Dermis blood vessel endothelial cell (primary cell): ENCODE measurements at places on chromosomes 6 and 20.

- DNase-seq = no peak
Observed at GRCh38 chr6:25449774-25450173, 170.6 kb downstream of the CARMIL1 start.

GRCh38 chr20:61895016-61895415 lies 170.7 kb downstream of the TAF4 start:
- no peak for DNase-seq

GRCh38 chr20:20017844-20018185 lies 653 bp downstream of the NAA20 start:
- peak; percentile 30 for DNase-seq

DNA sequence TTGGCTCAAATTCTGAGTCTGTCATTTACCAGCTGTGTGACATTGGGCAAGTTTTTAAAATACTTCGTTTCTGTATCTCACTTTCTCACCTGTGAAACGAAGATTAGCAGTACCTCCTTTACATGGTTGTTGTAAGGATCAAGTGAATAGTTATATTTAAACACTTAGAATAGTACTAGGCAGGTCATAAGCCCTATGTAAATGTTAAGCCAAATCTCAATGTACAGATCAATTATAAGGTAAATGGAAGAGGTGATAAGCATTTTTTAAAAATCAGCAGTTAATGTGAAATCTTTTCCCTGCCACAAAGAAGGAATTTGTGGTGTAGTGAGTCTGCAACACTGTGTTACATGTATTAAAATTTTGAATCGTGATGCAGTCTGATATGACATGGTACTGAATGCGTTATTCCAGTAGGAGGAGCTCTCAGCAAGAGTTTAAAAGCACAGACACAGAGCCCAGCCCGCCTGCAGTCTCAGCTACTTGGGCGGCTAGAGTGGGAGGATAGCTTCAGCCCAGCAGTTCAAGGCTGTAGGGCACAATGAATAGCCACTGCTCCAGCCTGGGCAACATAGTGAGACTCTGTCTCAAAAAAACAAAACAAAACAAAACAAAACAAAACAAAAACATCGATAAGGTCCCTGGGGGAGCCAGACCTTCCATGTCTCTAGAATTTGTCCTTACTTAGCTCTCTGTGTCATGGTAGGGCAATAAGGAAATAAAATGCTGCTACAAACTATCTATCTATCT lies 46.0 kb downstream of the GTF2H5 start:
- peak; percentile 90 for DNase-seq

DNA sequence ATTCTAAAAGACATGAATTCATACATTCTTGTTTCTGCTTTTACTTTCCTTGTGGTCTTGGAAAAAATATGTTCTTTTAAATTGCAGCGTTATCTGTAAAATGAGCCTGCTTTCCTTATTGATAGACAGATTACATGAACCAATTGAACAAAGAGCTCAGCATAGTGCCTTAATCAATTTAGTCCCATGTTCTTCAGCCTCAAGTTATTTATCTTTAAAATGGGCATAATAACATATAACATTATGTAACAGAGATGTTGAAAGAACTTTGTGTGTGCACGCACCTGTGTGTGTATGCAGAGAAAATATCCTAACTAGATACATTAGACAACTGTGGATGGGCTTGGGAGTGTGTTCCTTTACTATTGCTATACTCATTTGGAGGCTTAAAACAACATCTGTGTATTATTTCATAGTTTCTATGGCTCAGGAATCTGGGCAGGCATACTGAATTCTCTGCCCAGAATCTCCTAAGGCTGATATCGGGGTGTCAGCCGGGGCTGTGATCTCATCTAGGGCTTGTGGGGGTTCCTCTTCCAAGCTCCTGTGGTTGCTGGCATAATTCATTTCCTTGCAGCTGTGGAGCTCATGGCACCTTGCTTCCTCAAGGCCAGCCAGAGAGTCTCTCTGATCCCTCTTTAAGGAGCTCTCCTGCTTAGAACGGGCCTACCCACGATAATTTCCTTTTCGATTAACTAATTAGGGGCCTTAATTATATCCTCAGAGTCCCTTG lies 194.1 kb downstream of the ARID1B start:
- no peak for DNase-seq

DNA sequence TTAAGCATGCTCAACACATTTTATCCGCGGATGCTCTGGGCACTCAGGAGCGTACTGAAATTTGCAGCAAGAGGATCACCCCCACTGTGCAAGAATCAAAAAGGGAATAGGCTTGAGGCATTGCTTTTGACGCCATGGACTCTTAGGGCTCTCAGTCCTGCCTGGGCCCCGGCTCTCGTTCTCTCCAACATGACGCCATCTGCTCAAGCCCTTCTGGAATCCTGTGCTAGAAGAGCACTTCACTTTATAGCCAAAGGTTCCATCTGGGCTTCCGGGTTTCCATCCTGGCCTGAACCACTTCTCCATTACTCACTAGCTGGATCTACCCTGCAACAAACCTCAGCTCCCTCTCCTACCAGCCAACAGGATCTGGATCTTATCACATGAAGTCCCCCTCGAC lies 105.3 kb downstream of the FOXF2 start:
- DNase-seq = no peak

DNA sequence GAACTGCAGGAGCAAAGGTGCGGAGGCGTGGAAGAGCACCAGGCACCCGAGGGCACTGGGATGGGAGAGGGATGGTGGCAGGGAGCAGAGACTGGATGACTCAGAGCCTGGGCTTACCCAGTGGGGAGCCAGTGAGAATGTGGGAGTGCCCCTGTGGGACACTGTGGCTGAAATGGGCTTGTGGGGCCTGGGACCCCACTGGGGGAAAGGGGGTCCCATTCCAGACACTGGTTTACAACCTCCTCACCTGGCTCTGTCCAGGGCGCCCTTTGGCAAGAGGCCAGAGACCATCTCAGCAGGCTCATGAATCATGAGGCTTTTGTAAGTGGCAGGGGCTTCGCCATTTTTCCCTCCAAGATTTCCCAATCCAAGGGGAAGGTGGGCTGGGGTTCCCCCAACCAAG lies 124.0 kb upstream of the MAFB start:
- no peak for DNase-seq

- DNase-seq = no peak
Observed at GRCh38 chr6:12261502-12261901, 28.7 kb upstream of the EDN1 start.

DNA sequence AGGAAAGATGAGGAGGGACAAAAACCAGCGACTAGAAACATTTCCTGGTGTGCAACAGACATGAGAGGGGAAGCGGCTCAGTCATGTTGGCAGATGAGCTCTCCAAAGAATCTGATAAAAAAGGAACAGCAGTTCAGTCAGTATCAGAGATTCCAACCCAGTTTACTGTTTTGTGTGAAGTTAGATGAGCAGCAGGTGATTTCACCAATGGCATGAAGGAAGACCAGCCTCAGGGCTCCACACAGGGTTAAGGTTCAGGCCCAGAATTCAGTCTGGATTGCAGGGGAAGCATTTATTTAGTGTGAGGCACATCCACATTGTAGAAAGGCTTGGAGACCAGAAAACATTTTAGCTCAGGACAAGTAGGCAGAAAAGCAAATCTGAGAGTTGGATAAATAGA lies 317.8 kb downstream of the C6orf118 start:
- no peak for DNase-seq

- no peak for DNase-seq
Observed at GRCh38 chr20:51091406-51092195, 68.7 kb upstream of the KCNG1 start.

GRCh38 chr6:148521158-148521557 lies 178.5 kb downstream of the SASH1 start:
- peak; percentile 29 for DNase-seq

- no peak for DNase-seq
Observed at GRCh38 chr20:14732343-14732742, 394.9 kb upstream of the FLRT3 start.

DNA sequence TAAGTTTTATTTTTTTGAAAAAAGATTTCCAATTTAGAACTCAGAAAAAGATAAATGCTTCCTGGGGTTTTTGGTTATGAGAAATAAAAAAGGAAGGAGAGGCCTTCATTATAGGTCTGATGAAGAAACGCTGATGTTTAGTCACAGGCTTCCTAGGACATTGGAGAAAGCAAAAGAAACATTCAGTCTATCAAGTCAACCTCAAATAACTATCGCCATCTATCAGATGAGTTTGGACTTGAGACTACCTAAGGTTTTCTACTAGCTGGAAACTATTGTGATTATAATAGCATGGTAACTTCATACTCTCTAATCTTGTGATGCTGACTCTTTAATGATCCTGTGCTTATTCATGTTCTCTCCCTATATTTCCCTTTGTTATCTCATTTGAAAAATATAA lies 171.3 kb downstream of the TPBG start:
- no peak for DNase-seq

GRCh38 chr20:59010995-59011873 lies 4.2 kb upstream of the CTSZ start:
- DNase-seq = peak; percentile 97

- DNase-seq = no peak
Observed at GRCh38 chr20:22890594-22891300, 144.4 kb upstream of the SSTR4 start.

DNA sequence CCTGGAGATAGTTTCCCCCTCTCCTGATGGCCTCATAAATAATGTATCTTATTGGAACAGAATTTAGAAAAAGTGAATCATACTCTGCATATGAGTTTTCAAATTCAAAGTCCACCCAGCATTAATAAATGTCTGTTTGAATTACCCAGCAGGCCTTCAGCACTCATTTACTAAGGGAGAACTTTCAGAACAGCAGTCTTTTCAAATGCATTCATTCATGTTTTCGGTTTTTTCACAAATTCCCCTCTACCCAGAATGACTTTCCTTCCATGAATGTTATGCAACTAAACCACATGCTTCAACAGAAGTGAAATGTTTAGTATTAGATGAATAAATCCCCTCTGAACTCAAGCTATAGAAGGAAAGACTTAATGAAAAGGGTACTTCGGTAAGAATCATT lies 92.4 kb downstream of the RTN4IP1 start:
- no peak for DNase-seq

- no peak for DNase-seq
Observed at GRCh38 chr6:168603234-168603633, 162.2 kb downstream of the SMOC2 start.

- no peak for DNase-seq
Observed at GRCh38 chr20:45792317-45793118, 764 bp downstream of the DNTTIP1 start.

DNA sequence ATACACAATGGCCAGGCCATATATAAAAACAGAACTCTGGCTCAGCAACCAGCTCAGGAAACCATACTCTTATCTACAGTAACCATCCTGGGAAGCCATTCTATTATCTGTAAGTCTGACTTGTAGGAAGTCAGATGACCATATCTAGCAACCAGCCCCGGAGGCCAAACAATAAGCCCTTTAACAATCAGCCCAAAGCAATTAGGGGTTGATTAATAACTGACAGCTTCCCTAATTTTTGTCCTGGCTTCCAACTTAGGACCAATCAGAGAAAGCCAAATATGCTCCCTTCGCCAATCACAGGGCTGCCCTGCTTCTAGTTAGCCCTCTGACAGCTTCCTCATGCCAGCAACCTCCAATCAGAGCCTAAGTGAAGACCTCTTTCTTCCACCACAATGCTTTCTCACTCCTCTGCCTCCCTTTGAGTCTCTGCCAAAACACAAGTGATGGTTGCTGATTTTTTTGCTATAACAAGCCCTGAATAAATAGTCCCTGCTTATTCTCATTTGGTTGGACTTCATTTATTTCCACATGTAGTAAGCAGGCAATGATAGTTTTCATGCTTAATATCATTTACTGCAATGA lies 37.8 kb upstream of the STXBP5 start:
- DNase-seq = peak; percentile 71

DNA sequence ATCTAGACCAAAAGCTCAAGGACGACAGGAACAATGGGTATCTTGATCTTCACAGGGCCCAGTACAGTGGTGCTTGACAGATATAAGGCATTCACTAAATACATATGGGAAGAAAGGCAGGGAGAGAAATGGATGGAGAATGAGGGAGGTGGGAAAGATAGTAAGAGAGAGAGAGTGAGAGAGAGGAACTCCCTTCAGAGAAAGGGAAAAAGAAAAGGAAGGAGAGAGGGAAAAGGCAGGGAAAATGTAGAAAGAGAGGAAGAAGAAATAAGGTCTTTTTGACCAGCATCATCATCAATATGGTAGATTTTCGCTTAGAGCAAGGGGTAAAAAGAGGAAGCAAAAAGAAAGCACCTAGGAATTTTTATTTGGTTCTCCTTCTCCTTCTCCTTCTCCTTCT lies 760 bp upstream of the ANKRD66 start:
- DNase-seq = no peak

DNA sequence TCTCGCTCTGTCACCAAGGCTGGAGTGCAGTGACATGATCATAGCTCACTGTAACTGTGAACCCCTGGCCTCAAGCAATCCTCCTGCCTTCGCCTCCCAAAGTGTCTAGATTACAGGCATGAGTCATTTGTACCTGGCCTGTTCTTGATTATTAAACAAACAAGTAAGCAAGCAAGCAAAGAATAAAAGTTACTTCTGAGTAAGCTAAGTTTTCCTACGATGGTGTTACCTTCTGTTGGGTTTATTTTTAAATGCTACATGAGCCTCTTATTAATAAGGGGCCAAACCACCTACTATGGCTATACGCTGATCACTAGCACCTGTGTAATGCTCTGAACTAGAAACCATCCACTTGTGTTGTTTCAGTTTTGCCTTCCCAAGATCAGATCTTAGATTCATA lies 50.8 kb downstream of the IL22RA2 start:
- no peak for DNase-seq

- no peak for DNase-seq
Observed at GRCh38 chr6:33211136-33211535, 2.8 kb downstream of the RING1 start.

- no peak for DNase-seq
Observed at GRCh38 chr6:122872311-122872710, 83.3 kb downstream of the SMPDL3A start.

DNA sequence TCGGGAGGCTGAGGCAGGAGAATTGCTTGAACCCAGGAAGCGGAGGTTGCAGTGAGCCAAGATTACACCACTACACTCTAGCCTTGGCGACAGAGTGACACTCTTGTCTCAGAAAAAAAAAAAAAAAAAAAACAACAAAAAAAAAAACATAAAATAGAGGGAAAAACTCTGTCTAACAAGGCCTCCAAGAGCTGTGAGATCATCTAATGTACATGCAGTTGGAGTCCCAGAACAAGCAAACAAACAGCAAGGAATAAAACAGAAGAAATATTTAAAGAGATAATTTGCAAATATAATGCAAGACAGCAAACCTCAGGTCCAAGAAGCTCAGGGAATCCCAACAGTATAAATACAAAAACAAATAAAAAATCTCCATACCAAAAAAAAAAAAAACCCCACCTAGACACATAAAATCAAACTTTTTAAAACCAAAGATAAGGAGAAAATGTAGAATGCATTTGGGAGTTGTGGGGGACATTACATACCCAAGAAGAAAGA lies 35.0 kb upstream of the CCR6 start:
- DNase-seq = no peak

DNA sequence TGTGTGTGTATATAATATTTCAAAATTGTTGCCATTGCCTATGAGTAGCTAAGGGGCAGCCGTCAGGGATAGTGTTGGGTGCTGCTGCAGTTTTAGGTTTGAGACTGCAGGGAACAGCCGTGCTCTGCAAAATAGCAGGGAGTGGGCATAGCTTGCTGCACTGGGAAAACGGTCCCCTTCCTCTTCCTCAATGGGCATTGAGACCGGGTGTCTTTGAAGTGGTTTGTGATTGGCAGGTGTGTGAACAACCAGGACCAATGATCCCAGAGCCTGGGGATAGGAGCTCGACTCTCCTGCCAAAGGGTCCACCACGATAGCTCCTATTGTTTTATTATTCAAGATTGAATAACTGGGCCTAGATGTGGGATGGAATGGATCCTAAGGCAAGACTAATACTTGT lies 5.1 kb upstream of the EBF4 start:
- DNase-seq = no peak
